OCI-LY7 (cell line): ENCODE measurements at places on chromosomes 2 and 18.
A peak's percentile ranks its signal among the peaks of the same experiment; 100 is the strongest.

- DNase-seq, result no peak
These were observed 508 bp upstream of the TUBA4B start for GRCh38 chr2:219252570-219252899.

- DNase-seq, result no peak
These were observed 157.5 kb upstream of the TACR1 start for GRCh38 chr2:75356865-75357264.

DNA sequence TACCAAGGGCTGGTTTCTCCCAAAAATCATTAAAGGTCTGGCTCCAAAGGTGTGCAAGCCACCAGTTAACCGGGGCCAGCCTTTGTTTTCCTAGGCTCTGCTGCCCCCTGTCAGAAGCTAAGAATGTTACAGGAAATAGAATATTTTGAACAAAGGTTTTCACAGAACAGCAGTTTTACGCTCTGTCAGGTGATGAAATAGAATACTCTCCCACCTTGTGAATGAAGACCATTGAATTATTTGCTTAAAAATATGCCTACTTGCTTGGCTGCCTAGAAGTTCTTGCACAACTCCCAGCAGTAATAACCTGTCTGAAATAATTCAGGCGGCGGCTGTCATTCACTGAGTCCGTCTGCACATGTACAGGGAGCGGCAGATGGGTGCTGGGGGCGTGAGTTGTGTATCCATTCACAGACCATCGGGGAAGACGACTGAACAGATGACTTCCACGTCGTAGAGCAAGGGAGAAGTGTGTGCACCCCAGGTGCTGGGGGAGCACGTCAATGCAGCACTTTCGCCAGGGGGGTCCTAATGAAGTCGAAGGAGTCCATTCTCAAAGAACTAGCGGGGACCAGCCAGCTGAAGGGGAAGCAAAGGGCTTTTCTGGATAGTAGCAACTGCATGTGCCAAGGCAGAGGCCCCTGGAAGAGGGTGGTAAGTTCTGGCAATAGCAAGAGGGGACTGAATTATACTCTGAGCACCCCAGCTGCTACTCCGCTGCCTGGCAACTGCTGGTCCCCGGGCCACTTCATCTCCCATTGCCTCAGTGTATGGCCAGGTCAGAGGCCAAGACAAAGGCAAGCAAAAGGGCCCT is 56.1 kb downstream of the SF3B1 start:
- peak; percentile 74 for DNase-seq

- DNase-seq, result no peak
These were observed 72.6 kb downstream of the SLC66A2 start for GRCh38 chr18:79878741-79879378.

GRCh38 chr2:178510384-178510783 is 30.1 kb downstream of the PLEKHA3 start:
- DNase-seq, result no peak

DNA sequence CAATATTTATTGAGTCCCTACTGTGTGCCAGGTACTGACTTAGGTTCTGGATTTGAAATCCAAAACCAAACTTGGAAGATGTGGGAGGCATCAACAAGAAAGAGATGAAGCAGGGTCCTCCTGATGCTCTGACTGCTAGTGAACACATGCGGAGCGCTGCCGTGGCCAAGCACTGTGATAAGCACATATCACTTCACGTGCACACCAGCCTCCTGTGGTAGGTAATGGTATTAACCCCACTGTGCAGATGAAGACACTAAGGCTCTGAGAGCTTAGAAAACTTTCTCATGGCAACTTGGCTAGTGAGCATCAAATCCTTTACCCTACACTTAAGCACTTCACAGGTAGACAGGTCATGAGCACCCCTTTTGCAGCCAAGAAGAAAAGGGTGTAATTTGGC is 216.1 kb downstream of the HAUS1 start:
- no peak for DNase-seq

DNA sequence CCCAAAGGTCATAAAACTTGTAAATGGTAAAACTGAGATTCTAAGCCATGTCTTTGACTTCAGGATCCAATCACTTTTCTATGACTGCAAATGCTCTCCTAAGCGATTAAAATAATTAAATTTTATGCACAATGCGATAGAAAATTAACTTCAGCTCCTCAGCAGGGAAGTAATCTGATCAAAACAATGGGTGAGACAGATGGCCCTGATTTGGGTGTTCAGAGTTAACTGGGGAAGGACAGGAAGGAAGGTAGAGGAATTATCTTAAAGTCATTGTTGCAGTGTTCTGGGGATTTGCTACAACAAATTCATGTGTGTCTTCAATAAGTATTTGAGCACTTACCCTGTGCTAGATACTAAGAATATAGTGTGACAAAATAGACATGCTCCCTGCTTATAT is 446.0 kb upstream of the MEX3C start:
- DNase-seq, result no peak

GRCh38 chr2:203656522-203657287 is 49.7 kb upstream of the CD28 start:
- DNase-seq, result peak; percentile 67

GRCh38 chr2:174717273-174717672 is 47.0 kb downstream of the CHRNA1 start:
- DNase-seq, result no peak

DNA sequence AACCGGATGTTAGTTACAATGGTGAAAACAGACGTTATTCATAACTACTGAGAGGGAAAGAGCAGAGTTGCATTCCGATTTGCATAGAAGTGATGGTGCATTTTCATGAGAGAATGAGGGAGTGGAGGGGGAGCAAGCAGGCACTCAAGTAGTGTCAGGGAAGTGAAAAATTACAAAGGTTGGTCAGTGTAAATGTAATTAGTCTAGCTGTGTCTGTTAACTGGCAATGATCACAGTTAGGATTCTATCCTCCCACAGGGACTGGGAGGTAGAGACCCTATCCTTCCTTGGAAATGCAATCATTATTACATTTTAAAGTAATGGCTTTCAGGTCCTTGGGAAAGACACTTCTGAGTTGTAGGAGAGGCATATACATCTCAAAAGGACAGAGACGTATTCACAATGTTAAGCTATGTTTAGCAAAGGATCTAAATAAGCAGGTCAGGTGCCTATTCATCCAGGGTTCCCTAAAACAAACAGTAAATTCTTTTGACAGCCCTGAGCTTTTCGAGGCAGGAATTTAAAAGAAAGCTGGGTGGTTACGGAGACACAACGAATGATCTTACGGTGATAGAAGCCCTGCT is 1671.8 kb upstream of the DDX18 start:
- no peak for DNase-seq

DNA sequence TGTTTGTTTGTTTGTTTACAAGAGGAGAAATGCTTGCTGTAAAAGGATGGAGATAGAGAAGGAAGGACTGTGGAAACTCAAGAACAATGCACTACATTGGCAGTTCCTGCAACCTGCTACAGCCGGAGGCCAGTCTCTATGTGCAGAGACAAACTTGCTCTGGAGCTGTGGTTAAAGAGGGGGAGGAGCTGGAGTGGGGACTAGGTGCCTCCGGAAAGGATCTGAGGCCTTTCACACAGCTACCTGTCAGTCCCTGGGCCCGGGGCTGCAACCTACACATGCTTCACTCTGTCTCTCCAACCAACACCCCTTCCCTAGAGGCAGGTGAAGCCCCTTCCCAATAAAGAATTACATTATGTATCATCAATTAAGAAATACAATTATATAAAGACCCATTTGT is 1234.0 kb upstream of the ZEB2 start:
- no peak for DNase-seq

DNA sequence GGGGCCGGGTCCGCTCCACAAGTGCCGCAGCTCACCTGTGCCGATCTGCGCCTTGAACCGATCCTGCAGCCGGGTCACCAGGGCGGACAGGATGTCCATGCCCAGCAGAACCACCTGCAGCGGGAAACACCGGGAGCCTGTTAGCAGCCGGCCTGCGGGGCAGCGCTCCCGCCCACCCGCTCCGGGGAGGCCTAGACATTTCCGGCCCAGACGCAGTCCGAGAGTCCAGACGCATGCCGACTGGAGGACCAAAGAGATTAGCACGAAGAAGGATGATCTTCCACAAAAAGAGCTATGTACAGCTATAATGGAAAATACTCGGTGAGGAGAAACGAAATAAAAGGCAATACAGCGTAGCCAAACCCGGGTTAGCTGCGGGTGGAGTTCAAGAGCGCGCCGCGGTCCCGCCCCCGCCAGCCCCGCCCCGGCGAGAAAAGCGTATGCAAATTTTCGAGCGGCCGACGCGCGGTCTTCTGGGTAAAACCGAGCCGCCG is 421 bp upstream of the RNU4ATAC start:
- DNase-seq, result peak; percentile 85

DNA sequence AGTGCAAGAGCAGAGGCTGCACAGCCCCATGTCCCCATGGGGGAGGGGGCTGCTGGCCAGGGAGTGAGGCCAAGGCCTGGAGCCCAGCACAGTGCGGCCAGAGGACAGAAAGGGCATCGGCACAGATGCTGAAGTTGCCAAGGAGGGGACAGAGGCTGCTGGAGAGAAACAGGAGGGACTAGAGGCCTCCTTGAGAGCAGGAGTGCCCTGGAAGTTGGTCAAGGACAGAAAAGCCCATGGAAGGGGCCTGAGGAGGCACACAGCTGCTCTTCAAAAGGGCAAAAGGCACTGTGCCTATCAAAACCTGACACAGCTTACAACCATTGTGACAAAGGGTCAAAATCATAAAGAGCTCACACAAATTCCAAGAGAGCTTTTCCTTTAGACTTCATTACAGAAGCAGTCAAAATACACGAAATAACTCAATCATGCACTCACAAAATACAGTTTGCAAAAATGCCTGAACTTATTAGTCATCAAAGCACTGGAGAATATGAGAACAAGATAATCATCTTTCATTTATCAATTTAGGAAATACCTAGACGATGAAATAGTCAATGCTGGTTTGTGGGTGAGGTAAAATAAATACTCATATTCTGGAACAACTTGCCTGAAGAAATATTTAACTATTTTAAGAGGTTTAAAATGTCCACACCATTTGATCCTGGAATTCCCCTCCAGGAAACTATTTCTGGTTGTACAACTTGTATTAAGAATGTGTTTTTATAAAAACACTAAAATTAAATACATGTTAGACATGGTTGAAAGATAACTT is 79.6 kb downstream of the USP40 start:
- no peak for DNase-seq

GRCh38 chr2:100982431-100982861 is 19.6 kb upstream of the RPL31 start:
- DNase-seq, result no peak

DNA sequence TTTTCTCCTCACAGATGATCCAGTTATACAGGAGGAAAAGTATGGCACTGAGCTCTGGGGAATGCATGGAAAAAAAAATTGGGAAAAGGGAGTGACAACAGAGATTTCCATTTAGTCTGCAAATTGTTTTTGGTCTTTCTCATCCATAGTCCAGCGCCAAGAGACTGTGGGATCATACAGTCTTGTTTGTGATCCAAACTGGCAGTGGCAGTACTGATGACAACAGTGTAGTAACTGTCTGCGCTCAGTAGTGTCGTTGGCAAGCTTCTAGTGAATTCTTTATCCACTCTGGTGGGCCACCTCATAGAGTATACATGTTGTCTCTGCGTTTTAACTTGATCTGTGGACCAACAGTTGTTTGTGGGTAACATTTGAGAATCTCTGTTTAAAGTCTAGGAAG is 37.9 kb downstream of the GALNT1 start:
- no peak for DNase-seq

- no peak for DNase-seq
These were observed 309.6 kb upstream of the SKOR2 start for GRCh38 chr18:47560723-47561715.

- no peak for DNase-seq
These were observed 317.8 kb downstream of the EPHA4 start for GRCh38 chr2:221254299-221254698.

DNA sequence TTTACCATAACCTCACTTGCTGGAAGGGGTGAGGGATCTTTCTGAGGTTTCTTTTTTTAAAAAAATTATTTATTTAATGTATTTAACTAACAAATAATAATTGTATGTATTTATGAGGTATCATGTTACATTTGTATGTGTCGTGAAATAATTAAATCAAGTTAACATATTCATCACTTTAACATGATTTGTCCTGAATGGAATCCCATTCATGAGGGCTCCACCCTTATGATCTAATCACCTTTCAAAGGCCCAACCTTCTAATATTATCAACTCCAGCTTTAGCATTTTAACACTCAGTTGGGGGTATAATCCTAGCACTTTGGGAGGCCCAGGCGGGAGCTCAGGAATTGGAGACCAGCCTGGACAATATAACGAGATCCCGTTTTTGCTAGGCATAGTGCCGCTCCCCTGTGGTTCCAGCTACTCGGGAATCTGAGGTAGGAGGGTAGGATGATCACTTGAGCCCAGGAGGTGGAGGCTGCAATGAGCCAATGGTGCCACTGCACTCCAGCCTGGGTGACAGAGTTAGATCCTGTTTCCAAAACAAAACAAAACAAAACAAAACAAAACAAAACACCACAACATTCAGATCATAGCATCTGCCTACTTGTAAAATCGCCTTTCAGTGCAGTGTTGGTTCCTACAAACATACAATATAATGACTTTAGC is 1.1 kb upstream of the TAF4B start:
- DNase-seq, result no peak

DNA sequence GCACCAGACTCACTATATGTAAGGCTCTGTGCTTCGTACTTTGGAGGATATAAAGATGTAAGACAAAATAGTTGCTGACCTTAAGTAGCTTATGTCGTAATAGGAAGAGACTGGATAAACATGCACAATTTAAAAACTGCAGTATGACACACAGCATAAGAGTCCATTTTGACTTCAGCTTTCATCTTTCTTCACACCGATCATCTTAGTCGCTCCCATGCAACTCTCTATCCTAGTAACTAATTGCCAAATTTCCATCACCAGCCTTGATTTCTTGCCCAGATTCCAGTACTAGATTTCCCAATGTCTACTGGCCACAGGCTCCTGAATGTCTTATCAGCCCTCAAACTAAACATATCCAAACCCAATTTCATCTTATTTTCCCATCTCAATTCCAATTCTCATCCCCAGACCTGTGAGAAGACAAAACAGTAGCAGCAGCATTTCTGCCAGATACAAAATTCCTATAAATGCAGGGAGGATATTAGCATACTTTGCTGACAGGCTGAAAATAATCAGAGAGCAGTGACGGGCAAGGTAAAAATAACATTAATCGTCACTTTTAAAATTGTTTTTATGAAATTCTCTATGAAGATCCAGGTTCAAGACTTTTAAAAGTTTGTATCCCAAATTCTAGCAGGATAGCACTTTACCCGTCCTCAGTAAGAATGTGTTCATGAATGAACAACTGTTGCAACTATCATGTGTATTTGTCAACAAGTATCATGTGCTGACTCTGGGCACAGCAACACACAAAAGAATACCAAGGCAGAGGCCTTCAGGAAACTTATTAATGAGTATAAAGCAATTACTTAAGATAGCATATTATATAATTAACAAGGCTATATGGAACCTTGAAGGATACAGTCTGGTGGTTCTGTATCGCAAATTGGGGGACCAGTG is 42.2 kb downstream of the KIDINS220 start:
- DNase-seq, result no peak

GRCh38 chr2:240615820-240616547 is 9.3 kb upstream of the GPR35 start:
- DNase-seq, result no peak
